ENCODE measurements at places on chromosomes 7 and 10.

DNA sequence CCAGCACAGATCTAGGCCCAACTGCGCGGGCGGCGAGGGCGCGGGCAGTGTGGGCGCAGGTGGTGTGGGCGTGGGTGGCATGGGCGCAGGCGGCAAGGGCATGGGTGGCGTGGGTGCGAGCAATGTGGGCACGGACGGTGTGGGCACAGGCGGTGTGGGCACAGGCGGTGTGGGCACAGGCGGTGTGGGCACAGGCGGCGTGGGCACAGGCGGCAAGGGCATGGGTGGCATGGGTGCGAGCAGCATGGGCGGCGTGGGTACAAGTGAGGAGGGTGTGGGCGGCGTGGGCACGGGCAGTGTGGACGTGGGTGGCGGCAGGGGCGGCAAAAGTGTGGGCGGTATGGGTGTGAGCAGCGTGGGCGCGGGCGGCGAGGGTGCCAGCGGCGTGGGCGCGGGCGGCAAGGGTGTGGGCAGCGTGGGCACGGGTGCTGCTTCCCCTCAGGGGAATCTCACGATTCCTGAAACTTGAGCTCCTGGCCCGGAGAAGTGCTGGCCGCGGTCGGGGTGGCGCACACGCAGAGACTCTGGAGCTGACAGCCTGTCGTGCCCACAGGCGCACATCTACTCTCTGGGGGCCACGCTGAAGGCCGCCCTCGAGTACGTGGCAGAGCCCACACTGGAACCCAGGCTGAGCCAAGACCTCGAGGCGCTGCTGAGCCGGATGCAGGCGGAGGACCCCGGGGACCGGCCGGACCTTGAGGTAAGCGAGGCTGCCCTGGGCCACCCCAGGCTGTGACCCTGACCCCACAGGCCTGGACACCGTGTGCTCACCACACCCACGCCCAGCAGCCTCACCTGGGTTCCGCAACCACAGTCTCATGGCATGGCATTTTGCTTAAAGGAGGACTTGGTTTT, 23.0 kb downstream of the KNDC1 start:
- no peak for DNase-seq

DNA sequence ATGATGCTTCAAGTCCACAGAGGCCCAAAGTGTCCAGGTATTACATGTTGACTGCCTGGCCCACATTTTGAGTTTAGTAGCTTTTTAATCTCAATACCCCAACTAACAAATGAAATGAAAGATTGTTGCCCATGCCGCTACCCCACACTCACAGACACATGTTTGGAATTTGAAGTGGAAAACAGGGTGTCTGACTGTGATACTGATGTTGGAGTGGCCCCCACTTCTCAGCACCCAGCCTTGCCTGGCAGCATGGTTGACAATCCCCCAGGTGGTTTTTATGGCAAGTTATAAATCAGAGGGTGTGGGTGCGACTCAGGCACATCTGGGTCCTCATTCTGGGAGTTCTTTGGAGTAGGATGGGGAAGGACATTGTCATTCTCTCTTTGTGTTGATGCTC, 314.7 kb upstream of the ZNF32 start:
- no peak for DNase-seq

DNA sequence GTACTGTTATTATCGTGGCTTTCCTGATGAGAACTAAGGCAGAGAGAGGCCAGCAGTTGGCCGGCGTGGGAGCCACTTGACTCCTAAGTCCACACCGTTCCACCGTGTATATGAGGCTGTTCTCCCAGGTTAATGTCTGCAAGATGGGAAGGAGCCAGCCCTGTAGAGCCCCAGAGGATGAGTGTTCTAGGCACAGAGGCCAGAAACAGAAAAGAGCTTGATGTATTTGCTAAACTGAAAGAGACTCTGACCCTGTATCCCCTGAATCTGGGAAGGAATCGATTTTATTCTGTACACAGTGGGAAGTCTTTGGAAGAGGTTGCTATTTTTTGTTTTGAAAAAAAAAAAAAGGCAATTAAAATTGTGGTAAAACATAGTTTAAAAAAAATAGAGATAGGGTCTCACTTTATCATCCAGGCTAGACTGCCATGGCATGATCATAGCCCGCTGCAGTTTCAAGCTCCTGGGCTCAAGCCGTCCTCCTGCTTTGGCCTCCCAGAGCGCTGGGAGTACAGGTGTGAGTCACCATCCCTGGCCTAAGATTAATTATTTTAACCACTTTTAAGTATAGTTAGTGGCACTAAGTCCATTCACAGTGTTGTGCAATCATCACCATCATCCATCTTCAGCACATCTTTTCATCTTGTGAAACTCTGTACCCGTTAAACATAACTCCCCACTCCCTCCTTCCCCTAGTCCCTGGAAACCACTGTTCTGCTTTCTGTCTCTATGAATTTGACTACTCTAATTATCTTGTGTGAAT, 348.8 kb downstream of the SDK1 start:
- DNase-seq = peak; percentile 2

GRCh38 chr10:92914478-92915325, 66.4 kb downstream of the EXOC6 start:
- DNase-seq = peak; percentile 30

DNA sequence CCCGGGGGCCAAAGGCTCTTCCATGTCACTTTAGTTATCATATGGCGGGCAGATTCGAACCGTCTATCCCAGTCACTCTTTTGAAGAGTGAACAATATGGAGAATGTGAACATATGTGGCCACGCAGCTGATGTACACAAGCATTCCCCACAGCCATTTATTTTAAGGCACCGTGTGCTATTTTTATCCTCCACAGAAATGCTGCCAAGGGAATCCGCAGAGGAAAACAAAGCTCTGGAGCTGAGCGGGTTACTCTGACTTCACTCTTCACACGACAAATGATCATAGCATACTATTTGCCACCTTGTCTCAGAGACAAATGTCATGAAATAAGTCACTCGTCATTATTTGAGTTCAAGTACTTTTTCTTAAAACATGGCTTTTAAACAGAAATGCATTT, 100.3 kb downstream of the CTBP2 start:
- DNase-seq = no peak

GRCh38 chr7:36208997-36209813, 56.2 kb downstream of the EEPD1 start:
- DNase-seq = no peak

DNA sequence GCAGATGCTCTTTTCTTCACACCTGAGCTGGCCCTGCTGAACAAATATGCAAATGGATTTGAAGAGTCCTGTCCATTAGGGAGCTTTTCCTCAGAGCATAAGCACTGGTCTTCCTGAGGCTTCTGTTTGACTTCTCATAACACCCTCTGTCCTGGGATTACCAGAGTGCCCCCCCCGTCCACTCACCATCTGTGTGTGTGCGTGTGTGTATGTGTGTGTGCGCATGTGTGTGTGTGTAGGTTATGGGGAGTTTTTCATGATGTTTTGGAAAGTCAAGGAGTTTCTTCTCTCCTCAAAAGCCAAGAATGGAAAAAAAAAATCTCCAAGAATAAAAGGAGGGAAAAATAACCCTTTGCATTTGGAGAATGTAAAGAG, 57.7 kb upstream of the COMTD1 start:
- no peak for DNase-seq

DNA sequence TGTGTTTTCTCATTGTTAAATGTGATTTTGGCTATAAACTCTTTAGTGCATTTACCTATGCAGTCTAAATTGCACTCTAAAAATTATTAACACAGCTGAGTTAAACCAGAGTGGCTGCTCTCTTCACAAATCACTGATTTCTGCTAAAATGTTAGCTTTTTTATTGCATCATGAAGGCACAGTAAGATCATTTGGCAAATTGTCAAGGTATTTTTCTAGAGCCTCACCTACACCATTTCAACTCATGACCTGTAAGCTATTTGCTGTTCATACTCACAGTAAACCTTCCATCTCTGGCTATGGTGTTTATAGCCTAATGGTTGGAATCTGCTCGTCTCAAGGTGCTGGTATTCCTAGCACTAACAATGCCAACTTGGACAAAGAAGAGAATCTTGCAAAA, 25.7 kb downstream of the NDUFB2 start:
- DNase-seq = no peak

GRCh38 chr7:55191926-55192692, 173.0 kb upstream of the LANCL2 start:
- DNase-seq = no peak

GRCh38 chr7:70647801-70648498, 484.0 kb upstream of the GALNT17 start:
- peak; percentile 95 for DNase-seq

DNA sequence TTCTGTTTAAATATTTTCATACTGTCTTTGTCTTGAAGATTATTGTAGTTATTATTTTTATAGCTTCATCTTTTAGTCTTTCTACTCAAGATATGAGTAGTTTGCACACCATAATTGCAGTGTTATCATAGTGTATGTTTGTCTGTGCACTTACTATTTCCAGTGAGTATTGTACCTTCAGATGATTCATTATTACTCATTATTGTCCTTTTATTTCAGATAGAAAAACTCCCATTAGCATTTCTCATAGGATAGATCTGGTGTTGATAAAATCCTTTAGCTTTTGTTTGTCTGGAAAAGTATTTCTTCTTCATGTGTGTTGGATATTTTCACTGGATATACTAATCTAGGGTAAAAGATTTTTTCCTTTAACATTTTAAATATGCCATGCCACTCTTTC, 646.2 kb upstream of the GRM3 start:
- peak; percentile 0 for DNase-seq

GRCh38 chr10:79417266-79417665, 28.2 kb downstream of the ZCCHC24 start:
- DNase-seq = no peak

- no peak for DNase-seq
These were observed 5.1 kb downstream of the LMOD2 start for GRCh38 chr7:123660514-123661354.

- DNase-seq = peak; percentile 33
These were observed 41.4 kb upstream of the PNLIPRP3 start for GRCh38 chr10:116385994-116386809.

- DNase-seq = no peak
These were observed 45.7 kb downstream of the DCLRE1A start for GRCh38 chr10:113808168-113808567.

- DNase-seq = no peak
These were observed 26.2 kb downstream of the PPP3CB start for GRCh38 chr10:73469579-73469978.

- DNase-seq = no peak
These were observed 30.1 kb upstream of the NEUROD6 start for GRCh38 chr7:31370609-31371008.

- DNase-seq = no peak
These were observed 61.0 kb upstream of the PITRM1 start for GRCh38 chr10:3233486-3233990.

- DNase-seq = peak; percentile 13
These were observed 33.8 kb downstream of the SLC26A4 start for GRCh38 chr7:107694386-107694785.

DNA sequence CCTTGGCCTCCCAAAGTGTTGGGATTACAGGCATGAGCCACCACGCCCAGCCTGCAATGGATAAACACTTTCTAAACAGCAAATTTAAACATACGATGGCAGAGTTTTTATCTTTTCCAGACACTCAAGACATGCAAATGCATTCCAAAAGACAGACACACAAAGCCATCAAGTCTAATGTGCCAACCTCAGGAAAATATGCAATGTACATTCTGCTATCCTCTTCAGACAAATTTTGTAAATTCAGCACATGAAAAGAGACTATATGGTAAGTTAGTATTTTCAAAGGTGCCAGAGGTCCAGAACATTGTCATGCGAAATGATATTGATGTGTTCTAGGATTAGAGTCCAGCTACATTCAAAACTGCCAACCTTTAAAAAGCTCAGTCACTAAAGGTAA, 19.8 kb downstream of the HACD1 start:
- DNase-seq = no peak
